ENCODE measurements at places on chromosomes 1 and 21. TPM values are rescaled to one million over a fixed set of nuclear protein-coding genes. Genes with fewer than 3 reads are reported as not detected.

Gene EIF2D
- total RNA-seq, result 42.2 TPM

Gene MTX1
- total RNA-seq, result 41.2 TPM

Gene ATP8B2
- total RNA-seq, result 142 TPM

Gene LYSMD1
- total RNA-seq, result 2.1 TPM

Gene SUCO
- total RNA-seq, result 30.8 TPM

Gene KIF26B
- total RNA-seq, result not detected

Gene LSS
- total RNA-seq, result 56.1 TPM

Gene ADGRB2
- total RNA-seq, result 0.68 TPM

Gene IQGAP3
- 19.7 TPM for total RNA-seq

Gene PCSK9
- 0.18 TPM for total RNA-seq

DNA sequence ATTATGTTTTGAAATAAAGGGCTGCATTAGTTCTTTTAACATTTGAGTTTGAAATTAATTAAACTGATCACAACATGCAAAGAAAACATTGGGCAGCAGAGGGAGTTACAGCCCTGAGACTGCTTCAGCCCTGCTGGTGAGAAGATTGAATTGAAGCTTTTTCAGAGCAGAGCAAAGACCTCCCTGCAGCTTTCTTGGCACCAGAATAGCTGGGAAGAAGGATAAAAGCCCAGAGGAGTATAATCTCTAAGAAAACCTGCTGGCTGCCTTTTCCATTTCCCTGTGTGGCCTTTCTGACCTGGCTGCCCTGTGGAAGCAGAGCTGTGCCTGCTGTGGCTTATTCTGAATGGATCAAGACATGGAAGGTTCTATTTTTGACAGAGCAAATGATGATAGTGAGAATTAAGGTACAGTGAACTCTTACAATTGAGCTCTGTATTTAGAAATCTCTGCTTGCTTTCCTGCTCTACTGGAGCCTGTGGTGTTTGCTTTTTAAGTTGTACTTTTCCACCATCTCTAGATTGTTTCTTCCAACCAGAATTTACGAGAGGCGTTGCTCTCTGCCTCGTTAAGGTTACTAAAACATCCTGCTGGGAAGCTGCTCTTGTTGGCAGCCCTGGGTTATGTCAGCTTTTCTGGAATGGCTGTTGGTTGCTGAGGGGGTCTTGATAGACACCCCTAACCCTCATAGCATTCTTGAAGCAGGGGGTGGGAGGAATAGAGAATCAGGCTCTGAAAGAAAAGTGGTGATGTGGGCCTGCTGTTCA lies 9.9 kb downstream of the SNRPE start:
- peak; percentile 23 for DNase-seq

- DNase-seq, result no peak
Measured at GRCh38 chr1:19532519-19532918, 47.2 kb upstream of the CAPZB start.

GRCh38 chr1:226679262-226679661 lies 59.8 kb downstream of the ITPKB start:
- no peak for DNase-seq

GRCh38 chr1:201375169-201375568 lies 2.3 kb downstream of the TNNT2 start:
- DNase-seq, result no peak

GRCh38 chr1:115433483-115433882 lies 95.4 kb upstream of the NGF start:
- DNase-seq, result no peak

- no peak for DNase-seq
Measured at GRCh38 chr1:125118147-125118993, 3933.6 kb downstream of the SRGAP2C start.

- DNase-seq, result no peak
Measured at GRCh38 chr21:34603710-34604057, 11.2 kb downstream of the RCAN1 start.

DNA sequence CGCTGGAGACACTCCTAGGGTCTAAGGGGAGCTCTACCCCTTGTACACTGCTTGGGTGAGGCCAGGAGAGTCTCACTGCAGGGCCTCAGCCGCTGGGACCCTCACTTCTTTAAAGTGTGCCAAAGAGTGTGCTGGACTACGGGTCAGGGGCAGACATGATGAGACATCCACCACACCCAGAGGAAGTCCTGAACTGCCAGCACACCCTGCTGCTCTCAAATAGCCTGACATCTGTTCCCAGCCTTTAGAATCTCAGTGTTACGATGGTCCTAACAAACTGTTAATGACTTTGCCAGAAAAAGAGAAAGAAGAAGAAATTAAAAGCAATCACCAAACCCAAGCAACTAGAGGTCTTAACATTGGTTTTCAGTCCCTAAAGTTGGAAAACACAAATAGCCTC lies 49.0 kb downstream of the MRPL37 start:
- no peak for DNase-seq

DNA sequence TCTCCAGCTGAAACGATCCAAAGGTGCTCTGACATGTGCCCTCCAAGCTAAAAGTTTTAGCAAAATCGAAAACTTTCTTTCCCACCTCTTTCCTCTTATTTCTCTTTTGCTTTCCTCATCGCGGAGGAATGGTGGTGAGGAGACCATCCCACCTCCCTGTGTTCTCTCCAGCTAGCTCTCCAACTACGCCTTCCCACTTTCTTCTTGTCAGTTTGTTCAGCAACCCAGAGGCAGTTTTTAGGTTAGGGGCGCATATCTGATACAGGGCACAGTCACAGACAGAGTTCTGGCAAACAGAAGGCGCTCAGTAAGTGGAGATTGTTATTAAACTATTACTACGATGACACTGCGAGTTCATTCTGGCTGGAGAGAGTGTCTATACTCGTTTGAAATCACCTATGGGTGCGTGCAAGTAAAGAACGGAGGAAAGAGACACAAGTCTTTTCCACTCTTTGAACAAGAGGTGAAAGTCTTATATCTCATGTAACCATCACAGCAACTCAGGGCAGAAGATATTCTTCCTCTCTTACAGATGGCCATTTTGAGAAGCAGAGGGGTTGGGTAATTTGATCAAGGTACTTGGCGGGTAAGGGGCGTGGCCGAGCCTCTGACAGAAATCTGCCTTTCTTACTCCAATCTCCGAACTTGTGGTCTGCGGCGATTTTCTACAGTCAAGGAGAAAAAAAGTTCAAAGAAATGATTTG lies 13.9 kb downstream of the HLX start:
- DNase-seq, result no peak

- DNase-seq, result no peak
Measured at GRCh38 chr1:24392982-24393650, 20.5 kb downstream of the STPG1 start.

- no peak for DNase-seq
Measured at GRCh38 chr1:62716397-62716796, 28.2 kb upstream of the DOCK7 start.

GRCh38 chr1:232579958-232580941 lies 49.7 kb downstream of the SIPA1L2 start:
- no peak for DNase-seq

DNA sequence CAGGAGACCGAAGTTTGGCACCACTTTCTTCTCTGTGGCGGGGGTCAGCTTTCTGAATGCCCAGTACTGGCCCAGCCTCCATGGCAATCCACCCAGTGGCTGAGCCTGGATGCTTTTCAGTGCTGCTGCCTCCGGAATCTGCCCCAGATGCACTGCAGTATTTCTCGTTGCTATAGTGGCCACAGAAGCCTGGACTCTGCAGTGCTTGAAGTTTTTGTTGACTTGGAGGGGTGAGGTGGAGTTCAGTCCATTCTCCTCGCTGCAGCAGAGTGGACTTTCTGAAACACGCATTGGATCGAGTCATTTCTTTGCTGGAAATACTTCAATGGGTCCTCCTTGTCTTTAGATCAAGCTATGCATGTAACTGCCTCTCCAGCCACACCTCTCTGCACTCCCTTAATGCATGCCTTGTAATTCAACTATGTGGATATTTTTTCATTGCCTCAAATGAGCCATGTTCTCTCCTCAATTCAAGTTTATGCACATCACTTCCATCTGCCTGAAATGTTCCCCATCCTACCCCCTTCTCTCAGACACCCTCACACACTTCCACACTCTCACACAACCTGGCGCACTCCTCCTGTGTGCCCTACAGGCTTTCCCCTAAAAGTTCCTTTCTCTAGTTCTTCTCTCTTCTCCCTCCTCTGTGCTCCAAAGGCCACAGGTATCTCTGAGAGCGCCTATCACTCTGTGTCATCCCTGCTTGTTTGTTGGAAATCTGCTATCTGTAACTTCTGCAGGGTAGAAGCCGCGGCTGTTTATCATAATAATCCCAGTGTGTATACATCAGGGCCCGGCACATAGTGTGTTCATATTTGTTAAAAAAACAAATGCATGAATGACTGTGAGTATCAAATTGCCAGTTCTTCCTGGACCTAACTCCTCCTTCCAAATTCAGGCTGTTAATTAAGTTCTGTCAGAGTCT lies 16.5 kb downstream of the ADAM30 start:
- DNase-seq, result no peak

- no peak for DNase-seq
Measured at GRCh38 chr21:43574741-43575472, 84.4 kb downstream of the HSF2BP start.

DNA sequence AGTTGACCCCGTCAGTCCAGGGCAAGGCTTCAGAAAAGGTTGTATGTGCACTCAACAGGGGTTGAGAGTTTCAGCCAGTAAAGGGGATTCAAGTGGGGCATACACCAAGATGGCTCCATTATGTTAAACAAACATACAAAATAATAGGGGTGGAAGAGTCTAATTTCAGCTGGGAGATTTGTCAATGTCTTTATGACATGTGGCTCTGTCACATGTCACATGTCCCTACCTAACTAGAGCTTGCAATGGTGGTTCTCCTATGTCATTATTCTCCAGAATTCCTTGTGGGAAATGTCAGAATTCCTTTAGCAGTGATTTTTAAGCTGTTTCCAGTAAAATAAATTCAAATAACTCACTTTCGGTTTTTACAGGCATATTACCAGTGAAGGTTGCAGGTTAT lies 392.0 kb upstream of the ADGRL4 start:
- no peak for DNase-seq

- no peak for DNase-seq
Measured at GRCh38 chr1:117985973-117986372, 56.4 kb downstream of the WDR3 start.

GRCh38 chr1:61536174-61537108 lies 188.5 kb downstream of the TM2D1 start:
- DNase-seq, result no peak

DNA sequence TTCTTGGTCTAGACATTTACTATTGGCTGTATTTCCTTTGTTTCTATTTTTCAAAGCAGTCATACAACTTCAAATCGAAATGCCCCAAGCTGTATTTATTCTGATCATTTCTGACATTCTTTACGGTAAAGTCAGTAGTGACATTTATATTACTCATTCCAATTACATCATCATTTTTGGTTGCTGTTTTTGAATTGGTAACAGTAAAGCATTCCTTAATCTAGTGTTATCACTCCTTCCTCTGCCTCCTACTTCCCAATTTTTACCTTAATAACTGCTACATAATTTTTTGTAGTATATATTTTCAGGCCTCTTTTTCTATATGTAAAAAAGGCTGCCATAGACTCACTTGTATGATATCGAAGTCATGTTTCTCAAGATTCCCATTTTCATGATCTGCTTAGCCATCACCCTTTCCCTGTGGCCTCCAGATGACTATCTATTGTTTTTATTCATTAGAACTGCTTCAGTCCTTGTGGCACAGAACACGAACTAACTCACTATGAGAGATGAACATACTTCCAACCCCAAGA lies 167.2 kb downstream of the RUNX1 start:
- no peak for DNase-seq

DNA sequence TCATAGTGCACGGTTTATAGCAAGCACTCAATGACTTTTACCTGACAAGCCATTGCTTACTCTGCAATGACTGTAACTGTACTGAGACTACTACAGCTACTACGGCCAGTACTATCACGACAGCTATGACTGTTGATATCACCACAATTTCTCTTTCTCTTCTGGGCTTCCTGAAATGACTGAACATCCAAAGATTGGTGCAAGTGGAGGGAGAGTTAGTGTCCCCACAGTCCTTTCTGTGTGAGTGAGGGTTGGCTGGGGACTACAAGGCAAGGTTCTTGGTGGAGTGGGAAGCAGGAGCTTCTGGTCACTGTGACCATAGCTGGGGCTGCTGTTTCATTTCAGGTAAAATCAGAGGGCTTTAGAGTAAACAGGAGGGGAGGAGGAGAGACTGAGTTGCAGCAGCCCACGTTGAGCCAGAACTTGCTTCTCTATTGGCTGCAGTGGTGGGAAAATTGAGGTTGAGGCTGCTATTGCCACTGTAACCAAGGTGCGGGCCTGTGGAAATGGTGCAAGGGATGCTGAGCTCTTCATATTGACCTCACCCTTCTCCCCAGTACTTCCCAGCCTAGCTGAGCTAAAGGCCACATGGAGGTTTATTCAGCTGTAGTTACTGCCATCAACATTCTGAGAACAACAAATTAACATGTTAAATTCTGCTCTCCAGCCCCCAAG lies 14.1 kb upstream of the IL10 start:
- no peak for DNase-seq

DNA sequence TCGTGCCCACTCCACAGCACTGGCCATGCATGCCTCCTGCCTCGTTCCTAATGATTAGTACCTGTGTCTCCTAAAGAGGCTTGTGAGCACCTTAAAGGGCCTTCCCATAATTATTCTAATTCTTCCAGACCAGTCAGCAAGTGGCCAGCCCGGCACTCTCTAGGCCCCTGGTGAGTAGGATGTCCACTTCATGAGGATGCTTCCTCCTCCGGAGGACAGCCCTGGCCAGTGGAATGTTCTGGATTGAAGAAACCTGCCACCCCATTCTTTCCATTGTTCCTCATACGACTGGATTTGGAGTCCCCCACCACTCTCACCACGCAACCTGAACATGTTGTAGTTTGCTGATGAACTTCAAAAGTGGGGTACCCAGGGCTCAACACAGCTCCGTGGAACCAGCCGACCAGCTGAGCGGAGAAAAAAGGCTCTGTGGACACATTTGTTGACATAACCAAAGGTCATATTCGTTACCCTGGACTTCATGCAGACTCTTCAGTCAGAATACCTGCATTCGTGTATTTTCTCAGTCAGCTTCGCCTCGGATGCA lies 46.7 kb upstream of the LBR start:
- no peak for DNase-seq

- DNase-seq, result no peak
Measured at GRCh38 chr1:162502928-162503327, 5.3 kb downstream of the UHMK1 start.

- no peak for DNase-seq
Measured at GRCh38 chr21:36926989-36927718, 39.3 kb downstream of the HLCS start.

DNA sequence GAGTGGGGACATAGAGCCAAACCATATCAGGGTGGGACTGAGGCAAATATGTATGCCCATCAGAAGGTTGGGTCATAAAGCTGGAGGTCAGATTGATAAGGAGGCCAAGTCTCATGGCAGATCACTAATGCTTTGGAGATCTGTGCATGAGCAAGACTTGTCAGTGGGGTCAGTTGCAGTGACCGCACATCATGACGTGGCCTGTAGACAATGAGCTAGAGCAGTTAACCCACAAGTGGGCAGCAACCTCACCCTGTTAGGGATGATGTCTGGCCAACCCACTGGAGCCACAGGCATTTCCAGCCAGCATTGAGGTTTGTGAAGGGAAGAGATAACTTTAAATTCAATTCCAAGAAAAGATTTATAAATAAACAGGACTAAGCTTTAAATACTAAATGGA lies 66.7 kb downstream of the XCL1 start:
- no peak for DNase-seq

- DNase-seq, result no peak
Measured at GRCh38 chr1:81498471-81499462, 302.0 kb upstream of the ADGRL2 start.

- no peak for DNase-seq
Measured at GRCh38 chr1:93613898-93614297, 67.7 kb downstream of the BCAR3 start.
